ENCODE measurements at places on chromosomes 6 and 20.

- no peak for DNase-seq
These were observed 177.6 kb downstream of the THBS2 start for GRCh38 chr6:169075915-169076654.

- no peak for DNase-seq
These were observed 8.5 kb upstream of the RSPO4 start for GRCh38 chr20:1010659-1011058.

GRCh38 chr6:42406306-42407280, 45.1 kb downstream of the TRERF1 start:
- DNase-seq = no peak

- no peak for DNase-seq
These were observed 157.6 kb upstream of the KCNQ5 start for GRCh38 chr6:72464246-72464645.

DNA sequence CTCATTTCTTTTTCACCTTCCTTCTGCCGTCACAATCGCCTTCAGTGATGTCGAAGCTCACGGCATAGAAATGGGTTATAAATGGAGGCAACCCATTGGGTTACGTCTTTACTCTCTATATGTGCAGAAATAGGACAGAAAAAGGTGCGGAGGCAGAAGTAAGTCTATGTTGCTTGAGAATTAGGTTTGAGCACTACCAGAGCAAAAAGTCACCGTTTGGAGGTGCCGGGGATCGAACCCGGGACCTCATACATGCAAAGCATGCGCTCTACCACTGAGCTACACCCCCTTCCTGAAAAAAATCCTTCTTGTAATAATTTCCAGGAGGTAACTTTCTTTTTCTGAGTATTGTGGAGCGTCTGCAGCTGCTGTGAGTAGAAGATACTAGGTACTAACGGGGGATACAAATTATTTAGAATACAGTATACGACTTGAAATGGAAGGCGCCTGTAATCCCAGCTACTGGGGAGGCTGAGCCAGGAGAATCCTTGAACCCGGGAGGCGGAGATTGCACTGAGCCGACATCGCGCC, 134.2 kb downstream of the TRIM27 start:
- DNase-seq = no peak

GRCh38 chr20:47906348-47906660, 121.0 kb upstream of the SULF2 start:
- DNase-seq = no peak

DNA sequence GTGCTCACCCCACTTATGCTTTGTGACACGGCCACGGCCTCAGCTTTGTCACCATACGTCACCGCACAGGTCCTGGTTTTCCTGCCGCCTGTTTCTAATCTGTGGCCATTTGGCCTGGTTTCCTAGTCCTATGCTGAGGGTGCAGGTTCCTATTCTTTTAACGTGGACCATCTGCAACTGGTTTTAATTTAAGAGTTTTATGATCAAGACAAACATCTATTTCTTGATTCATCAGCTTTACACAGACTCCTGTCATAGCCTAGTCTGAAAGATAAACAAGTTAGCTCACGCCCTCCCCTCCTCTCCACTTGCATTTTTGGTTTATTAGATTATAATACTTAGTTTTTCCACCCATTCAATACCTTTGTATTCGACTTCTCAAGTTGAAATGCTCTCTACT, 97.5 kb upstream of the RPS6KA2 start:
- no peak for DNase-seq

- no peak for DNase-seq
These were observed 1.1 kb downstream of the EPB41L1 start for GRCh38 chr20:36155629-36155971.

DNA sequence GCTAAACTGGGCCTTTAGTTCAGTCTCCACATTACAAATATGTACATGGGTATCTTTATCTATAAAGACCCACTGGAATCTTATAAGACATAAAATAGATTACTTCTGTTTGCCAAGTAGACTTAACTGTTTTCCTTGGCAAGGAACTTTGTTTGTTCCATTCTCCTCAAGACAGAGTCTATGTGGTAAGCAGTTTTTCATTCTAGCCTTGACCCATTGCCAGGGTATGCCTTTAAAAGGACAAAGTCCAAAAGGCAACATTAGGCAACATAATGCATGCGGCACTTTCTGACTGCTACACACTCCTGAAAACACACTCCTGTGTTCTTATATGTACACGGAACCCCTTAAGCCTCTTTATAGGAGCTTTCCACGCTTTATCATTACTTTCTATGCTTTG, 20.4 kb downstream of the VNN1 start:
- no peak for DNase-seq

- no peak for DNase-seq
These were observed 264.7 kb downstream of the ZNF217 start for GRCh38 chr20:53328961-53329360.

GRCh38 chr20:47682916-47683315, 102.4 kb downstream of the SULF2 start:
- no peak for DNase-seq

- no peak for DNase-seq
These were observed 147.2 kb downstream of the DOK5 start for GRCh38 chr20:54622333-54623295.

DNA sequence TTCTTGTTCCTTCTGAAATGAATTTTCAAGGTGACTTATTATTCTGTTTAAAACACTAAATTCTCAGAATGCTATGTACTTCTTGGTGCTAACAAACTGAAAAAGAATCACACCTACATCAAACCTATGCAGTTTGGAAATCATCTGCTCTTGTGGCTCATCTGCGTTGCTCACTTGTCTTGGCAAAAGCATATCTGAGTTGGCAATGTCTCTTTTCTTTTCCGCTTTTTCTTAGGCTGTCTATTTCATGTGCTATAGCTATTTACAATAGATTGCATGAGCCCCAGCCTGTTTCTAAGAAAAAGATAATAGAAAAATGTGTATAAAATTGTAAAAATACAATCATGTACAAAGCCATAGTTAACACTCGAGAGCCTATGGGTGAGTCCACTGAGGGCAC, 348.9 kb upstream of the AGPAT4 start:
- DNase-seq = no peak

GRCh38 chr6:75147512-75147911, 58.3 kb downstream of the COL12A1 start:
- no peak for DNase-seq

GRCh38 chr6:28410767-28411166, 11.2 kb upstream of the ZSCAN12 start:
- no peak for DNase-seq

GRCh38 chr6:53066077-53066417, 843 bp downstream of the FBXO9 start:
- no peak for DNase-seq

DNA sequence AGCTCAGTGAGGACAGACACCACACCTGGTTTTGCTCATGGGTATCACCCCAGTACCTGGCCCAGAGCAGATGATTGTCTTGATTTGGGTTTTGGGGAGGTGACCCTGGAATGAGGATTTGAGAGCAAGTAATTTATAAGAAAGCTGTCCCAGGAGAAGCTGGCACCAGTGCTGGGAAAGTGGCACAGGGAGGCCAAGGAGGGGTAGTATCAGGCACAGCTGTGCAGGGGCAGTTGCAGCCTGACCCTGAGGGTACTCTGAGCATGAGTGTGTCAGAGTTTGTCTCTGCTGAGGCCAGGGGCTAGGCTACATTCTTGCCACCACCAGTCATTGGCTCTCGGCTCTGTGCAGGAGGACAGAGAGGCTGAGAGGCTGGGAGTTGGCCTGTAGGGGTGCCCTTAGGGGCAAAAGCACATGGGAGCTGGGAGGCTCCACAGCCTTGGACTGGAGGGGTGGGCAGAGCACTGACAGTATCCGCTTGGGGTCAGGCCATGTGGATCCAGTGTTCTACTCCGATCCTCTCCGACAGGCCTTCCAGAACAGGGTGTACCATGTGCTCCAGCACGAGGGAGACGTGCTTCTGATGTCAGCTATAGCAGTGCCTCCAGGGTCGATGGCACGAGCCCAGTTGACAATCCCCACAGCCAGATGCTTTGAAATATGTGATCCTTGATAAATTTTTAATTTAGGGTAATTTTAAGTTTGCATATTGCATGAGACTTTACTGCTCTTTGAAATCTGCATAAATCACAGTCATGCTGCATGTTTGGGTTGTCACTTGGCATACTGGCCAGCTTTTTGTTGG, 121.3 kb downstream of the PHACTR3 start:
- no peak for DNase-seq

- no peak for DNase-seq
These were observed 24.1 kb upstream of the BPIFA3 start for GRCh38 chr20:33192912-33193501.

GRCh38 chr6:165776691-165777090, 113.7 kb upstream of the PDE10A start:
- no peak for DNase-seq

DNA sequence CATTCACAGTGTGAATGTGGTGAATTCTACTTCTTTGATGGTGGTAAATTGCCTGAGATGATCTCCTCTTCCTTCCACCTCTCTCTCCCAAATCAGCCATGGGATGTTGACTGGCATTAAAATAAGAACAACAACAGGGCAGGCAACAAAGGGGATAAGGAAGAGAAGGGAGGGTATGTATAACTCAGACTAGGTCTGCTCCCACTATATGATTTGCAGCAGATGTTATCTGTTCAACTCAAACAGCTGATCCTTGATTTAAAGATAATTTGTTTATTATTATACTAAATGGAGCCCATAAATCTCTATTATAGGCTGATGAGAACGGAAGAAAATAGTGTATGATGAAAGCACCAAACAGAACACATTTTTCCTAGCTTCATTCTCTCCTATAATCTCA, 262.0 kb downstream of the BTBD3 start:
- DNase-seq = no peak

DNA sequence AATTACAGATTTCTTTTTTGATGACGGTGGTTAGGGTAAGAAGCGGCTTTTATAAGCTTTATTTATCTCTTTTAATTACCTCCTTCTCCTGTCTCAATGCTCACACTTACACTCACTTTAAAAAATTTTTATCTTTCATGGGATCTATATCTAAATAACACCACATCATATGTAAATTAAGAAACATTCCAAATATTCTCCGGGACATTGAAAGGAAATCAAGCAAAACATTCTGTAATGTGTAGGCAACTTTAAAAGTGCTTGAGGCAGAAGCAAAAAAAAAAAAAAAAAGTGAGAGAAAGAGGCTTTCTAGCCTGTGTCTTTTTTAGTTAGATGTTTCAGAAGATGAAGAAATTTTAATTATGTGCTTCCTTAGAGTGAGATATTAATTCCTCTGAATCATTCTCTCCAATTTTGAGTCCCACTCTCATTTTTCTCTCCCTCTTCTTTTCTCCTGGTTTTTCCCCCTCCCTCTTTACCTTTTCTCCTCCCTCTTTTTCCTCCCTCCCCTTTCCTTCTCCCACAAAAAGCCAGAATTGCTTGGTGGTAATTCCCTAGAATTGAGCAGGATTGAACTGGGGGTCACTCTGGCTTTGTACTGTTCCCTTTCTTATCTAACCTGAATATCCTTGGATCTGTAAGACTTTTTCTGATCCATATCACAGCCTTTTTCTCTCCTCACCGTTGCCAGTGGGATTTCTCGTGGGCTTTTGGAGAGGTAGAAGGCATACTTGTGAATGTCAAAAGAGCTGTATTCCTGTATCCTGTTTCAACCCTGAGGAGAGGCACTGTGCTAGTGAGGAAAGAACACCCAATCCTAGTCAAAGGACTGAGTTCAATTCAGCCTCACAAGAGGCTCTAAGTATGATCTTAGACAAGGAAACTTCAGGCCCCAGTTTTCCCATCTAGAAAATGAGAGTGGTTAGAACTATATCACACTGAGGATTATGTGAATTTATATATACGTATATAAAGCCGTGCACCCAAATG, 30.4 kb downstream of the KCNQ5 start:
- no peak for DNase-seq

DNA sequence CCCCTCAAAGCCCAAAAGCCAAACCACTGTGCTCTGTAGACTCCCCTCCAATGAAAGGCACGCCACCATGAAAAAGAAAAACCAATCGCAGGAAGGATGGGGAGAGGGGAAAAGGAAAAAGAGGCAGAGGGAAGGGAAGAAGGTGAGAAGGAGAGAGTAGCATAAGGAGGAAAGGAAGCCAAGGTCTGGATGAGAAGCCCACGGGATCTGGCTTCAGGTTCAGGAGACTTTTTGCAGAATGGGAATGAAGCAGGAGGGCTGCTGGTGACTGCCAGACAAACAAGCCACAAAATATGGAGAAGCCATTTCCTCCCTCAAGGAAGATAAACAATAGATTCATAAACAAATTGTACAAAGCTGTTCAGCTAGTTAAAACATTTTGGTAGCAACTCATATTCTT, 79.0 kb upstream of the MRPS10 start:
- DNase-seq = no peak

GRCh38 chr20:9180481-9181257, 111.8 kb downstream of the PLCB4 start:
- no peak for DNase-seq
